ENCODE measurements at places on chromosomes 1 and 21. TPM values are rescaled to one million over a fixed set of nuclear protein-coding genes. Genes with fewer than 3 reads are reported as not detected.

E2F2 gene
- total RNA-seq, result 28.8 TPM

SPRR2A gene
- total RNA-seq, result 0.28 TPM

OR2T35 gene
- not detected for total RNA-seq

SPATA46 gene
- not detected for total RNA-seq

ZBTB8B gene
- 0.05 TPM for total RNA-seq

ANGPTL7 gene
- 0.09 TPM for total RNA-seq

GPR25 gene
- 0.05 TPM for total RNA-seq

MGST3 gene
- 52.7 TPM for total RNA-seq

PRR9 gene
- total RNA-seq, result 0.33 TPM

SLC44A5 gene
- 0.05 TPM for total RNA-seq

RGS21 gene
- total RNA-seq, result not detected

RRP15 gene
- 12.4 TPM for total RNA-seq

MIXL1 gene
- 0.09 TPM for total RNA-seq

KAZN gene
- total RNA-seq, result 1.3 TPM

TNFSF4 gene
- total RNA-seq, result 3.7 TPM

IARS2 gene
- 50.2 TPM for total RNA-seq

EXTL2 gene
- total RNA-seq, result 10.6 TPM

SIM2 gene
- not detected for total RNA-seq

Data from thymus (tissue), 14 donors.